ENCODE measurements at places on chromosomes 7 and 10. TPM values are rescaled to one million over a fixed set of nuclear protein-coding genes. Genes with fewer than 3 reads are reported as not detected.

- no peaks in the 10 kb centered on the region for H3K4me1 ChIP-seq
- DNase-seq: no peak
- no peaks in the 10 kb centered on the region for H3K36me3 ChIP-seq
- no peak overlapping the region for H3K27ac ChIP-seq
- H3K4me3 ChIP-seq: no peak overlapping the region
- H3K27me3 ChIP-seq: no peaks in the 10 kb centered on the region
These were observed 100.7 kb downstream of the IQUB start for GRCh38 chr7:123433665-123434064.

The CALU gene
- 29.5 TPM for total RNA-seq

The NOS3 gene
- 21.6 TPM for total RNA-seq

- no peaks in the 10 kb centered on the region for H3K36me3 ChIP-seq
- no peak for DNase-seq
- H3K27me3 ChIP-seq: no peaks in the 10 kb centered on the region
- no peak overlapping the region for H3K27ac ChIP-seq
These were observed 576.9 kb downstream of the GLRX3 start for GRCh38 chr10:130713135-130713534.

GRCh38 chr7:18590744-18591340, 95.3 kb downstream of the HDAC9 start:
- H3K4me1 ChIP-seq: no peaks in the 10 kb centered on the region
- DNase-seq: no peak
- no peak overlapping the region for H3K4me3 ChIP-seq
- H3K36me3 ChIP-seq: no peaks in the 10 kb centered on the region

DNA sequence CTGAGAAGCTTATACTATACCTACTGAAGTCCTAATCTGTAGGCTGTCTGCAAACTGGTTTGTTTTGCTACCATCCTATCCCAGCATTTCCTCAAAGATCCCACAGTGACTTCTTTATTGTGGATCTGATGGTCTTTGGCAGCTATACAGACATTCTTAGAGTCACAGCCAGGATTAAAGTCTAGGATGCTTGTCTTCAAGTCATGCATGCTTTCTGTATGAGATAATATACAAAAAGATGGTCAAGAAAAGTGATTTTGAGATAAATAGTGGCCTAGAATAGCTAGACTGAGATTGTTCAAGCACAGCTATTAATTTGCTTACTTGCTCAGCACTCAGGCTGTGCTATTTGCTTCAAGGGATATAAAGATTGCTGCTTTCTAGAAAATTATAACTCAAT, 454.4 kb downstream of the AUTS2 start:
- no peak overlapping the region for H3K4me3 ChIP-seq
- no peaks in the 10 kb centered on the region for H3K27me3 ChIP-seq

- DNase-seq: no peak
- H3K4me3 ChIP-seq: no peak overlapping the region
- H3K4me1 ChIP-seq: no peaks in the 10 kb centered on the region
- H3K27ac ChIP-seq: no peak overlapping the region
These were observed 65.4 kb downstream of the CFAP46 start for GRCh38 chr10:132876993-132877431.

The GPR15LG gene
- total RNA-seq: not detected

- H3K27ac ChIP-seq: no peak overlapping the region
- no peak overlapping the region for H3K4me3 ChIP-seq
- peaks cover 3% of the 10 kb centered on the region for H3K4me1 ChIP-seq
- peaks cover 2% of the 10 kb centered on the region for H3K27me3 ChIP-seq
These were observed 71.0 kb upstream of the CC2D2B start for GRCh38 chr10:95836610-95837355.

DNA sequence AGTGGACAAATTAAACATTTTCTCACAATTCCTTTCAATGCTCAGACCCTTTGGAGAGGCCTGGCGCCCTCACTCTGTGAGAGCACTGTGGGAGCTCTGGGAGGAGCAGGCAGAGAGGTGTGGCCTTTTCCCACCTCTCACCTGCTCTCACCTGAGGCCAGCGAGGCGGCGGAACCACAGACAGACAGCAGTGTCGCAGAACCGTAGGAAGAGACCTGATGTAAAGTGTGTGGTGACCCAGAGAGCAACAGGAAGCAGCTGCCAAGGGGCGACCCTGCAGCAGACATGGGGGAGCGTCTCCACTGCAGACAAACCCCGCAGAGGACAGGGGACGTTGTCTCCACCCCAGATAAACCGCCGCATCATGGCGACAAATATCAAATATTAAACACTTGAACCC, 15.6 kb upstream of the PARP12 start:
- H3K4me1 ChIP-seq: peaks cover 4% of the 10 kb centered on the region
- no peak for DNase-seq
- no peak overlapping the region for H3K4me3 ChIP-seq
- no peak overlapping the region for H3K27ac ChIP-seq
